ENCODE measurements at places on chromosomes 11 and 22.

- no peak for DNase-seq
Measured at GRCh38 chr11:17927681-17928343, 85.0 kb downstream of the SERGEF start.

- no peak for DNase-seq
Measured at GRCh38 chr11:94629741-94630140, 62.6 kb downstream of the PIWIL4 start.

DNA sequence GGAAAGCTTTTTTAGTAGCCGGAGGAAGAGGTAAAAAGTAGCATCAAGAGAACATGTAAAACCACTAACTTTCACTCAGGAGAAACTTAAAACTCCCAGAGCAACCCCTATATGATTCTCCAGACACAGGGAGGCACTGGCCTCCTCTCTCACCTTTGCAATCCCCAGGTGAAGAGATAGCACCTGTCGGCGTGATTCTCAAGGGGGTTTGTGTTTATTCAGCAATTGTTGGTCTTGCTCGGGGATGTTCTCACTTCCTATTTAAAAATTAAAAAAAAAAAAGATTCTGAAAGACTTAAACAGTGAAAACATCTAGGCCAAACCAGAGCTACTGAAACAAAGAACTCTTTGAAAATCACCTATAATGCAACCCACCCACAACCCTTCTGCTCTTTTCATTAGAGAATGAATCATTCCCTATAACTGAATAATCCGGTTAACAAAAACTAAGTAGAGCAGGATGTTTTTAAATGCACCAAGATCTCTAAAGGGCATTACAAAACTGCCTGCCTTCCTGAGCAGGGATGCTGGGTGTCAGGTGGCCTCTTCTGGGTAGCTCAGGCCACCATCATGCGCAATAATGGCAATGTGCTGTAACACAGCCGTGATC lies 24.9 kb downstream of the DHCR7 start:
- no peak for DNase-seq

GRCh38 chr11:97895572-97895971 lies 1125.2 kb upstream of the CNTN5 start:
- no peak for DNase-seq

GRCh38 chr22:19766511-19767426 lies 6.2 kb downstream of the TBX1 start:
- DNase-seq, result no peak

DNA sequence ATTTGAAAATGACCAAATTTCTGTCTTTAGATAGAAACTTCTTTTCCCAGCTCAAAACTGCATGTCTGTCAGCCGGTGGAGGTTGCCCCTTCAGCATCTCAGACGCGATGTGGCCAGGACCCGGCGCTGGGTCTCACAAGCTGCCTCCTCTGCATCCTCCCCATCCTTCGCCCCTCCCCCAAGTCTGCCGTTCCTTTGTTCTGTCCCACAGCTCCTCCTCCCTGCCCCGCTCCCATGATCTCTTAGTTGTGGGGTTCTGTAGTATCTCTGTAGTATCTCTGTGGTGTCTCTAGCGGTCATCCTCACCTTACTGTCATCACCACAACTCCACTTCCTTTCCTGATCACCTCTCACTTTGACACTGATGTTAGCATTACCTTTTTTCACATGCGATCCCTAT lies 49.9 kb downstream of the TRAF6 start:
- no peak for DNase-seq

DNA sequence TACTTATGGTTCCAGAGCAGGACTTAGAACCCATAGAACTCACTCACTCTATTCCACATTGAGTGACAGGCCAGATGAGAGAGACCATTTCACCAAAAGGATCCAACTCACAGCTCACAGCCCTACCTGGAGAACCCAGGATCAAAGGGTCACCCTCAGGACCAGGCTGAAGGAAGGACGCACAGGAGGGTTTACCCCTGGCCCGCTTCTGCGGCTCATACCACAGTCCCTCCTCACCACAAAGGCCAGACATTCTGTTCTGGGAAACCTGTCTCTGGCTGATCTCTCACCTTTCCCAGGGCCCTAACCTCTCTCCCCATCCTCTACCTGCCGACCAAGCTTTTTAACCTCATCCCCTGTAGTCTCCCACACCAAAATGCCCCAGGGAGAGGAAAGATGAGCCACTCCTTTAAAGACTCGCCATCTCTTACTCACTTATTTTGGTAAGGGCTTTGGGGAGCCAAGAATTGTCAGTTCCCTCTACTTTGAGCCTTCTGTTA lies 4.7 kb downstream of the FOSL1 start:
- DNase-seq, result no peak

- DNase-seq, result no peak
Measured at GRCh38 chr11:33067294-33067693, 27.9 kb downstream of the TCP11L1 start.

- no peak for DNase-seq
Measured at GRCh38 chr11:65770951-65771567, 9.7 kb downstream of the AP5B1 start.

- no peak for DNase-seq
Measured at GRCh38 chr11:82233201-82233600, 500.5 kb downstream of the FAM181B start.

DNA sequence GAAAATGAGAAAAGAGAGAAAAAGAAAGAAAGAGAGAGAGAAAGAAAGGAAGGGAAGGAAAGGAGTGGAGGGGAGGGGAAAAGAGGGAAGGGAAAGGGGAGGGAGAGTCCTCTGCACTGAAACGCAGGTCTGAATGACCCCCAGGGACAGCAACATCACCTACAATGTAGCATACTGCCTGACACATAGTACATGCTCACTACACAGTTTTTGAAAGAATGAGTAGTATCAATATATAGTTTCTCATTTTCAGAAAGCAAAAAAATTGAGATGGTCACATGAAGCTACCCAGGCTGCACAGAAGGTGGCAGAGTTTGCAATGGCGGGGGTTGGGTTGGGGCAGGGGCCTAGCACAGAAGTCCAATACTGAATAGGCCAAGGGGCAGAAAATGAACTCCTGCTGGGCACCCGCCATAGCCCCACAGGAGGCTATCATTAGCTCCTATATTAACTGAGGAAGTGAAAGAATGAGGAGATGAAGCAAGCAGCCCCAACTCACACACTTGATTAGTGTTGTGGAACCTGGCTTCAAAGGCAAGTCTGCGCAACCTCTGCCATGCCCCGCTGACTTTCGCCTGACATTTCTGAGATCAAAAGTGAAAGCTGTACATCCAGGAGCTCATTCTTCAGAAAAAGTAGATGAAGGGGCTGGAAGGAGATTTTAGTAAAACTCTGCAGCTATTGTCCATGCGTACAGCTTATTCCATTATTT lies 241.2 kb upstream of the SYN3 start:
- no peak for DNase-seq

DNA sequence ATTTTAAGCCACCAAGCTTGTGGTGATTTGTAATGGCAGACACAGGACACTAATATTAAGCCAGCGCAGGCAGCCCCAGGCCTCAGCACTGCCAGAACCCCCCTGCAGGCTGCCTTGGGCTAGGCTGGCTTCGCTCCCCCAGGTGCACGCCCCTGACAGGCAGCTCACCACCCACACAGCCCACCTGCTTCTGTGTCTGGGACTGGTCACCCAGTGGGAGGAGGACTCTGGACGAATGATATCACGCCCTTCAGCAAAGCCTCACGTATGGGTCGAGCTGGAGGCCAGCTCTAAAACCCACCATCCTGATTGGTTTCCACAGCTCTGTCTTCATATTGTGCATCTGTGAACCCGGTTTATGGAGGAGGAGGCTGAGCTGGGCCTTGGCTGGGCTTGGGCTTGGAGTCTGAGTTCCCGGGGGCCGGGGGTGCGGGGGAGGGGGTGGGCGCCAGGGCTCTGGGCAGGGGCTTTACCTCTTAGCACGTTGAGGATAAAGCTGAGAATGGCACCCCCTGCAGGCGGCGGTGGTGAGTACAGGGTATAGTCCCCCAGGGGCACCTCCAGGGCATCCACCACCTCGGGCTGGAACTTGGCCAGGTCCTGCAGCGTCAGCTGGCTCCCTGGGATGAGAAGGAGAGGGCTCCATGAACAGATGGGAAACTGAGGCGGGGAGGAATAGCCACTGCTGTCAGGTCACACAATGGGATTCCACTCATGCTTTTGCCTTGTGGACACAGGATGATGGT lies 13.8 kb downstream of the GGT5 start:
- DNase-seq, result no peak
